Activated T-cell treated with anti-CD3 and anti-CD28 coated beads for 48 hours (primary cell): ENCODE measurements at places on chromosomes 11 and 22.

DNA sequence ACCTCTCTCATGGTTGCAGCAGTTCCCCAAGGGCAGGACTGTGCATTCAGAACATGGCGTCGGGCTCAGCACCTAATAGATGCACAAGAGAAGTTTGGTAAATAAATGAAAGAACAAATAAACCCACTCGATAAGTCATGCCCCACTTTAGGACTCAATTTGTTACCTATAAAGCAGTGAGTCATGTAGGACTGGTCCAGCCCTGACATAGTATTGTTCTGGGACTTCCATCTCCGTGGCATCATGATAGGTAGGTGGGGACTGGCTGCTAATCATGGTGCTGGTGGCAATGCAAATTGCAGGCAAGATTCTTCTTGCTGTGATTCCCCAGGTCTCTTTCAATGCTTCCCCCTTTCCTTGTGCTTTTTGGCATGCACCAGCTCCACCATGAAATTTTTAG is 118.2 kb upstream of the CSNK2A3 start:
- no peak for DNase-seq

DNA sequence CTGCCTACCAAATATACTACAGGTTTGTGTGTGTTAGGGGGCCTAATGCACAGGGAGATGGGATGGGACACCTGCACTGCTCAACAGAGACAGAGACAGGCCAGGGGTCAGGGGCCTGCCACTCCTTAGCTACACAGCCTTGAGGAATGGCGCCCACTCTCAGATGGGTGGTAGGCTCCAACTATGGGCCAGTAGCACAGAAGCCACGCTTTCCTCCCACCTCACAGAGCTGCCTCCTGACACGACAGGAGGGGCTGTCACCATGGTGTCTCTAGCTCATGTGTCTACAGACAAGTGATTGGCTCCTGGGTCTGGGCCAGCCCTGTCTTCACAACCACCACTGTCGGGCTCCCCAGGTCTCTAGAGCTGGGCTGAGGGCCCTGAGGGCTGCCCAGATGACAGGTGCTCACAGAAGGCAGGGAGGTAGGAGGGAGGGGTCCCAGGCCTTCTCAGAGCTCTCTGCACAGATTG is 81.8 kb downstream of the DGCR2 start:
- DNase-seq: no peak

- DNase-seq: no peak
Measured at GRCh38 chr11:2781408-2782274, 81.8 kb upstream of the KCNQ1OT1 start.

GRCh38 chr11:123815122-123815521 is 9.0 kb upstream of the OR6M1 start:
- DNase-seq: no peak

- no peak for DNase-seq
Measured at GRCh38 chr11:66956689-66957290, 1.4 kb downstream of the PC start.

GRCh38 chr22:20615533-20616450 is 108.4 kb downstream of the MED15 start:
- DNase-seq: no peak

GRCh38 chr11:126159719-126160344 is 51.6 kb downstream of the RPUSD4 start:
- DNase-seq: no peak

GRCh38 chr11:35803115-35803514 is 140.5 kb downstream of the TRIM44 start:
- no peak for DNase-seq

- DNase-seq: no peak
Measured at GRCh38 chr11:66864924-66865697, 8.2 kb downstream of the LRFN4 start.
